Left colon (tissue), 2 donors: ENCODE measurements at places on chromosomes 1 and 21. TPM values are rescaled to one million over a fixed set of nuclear protein-coding genes. Genes with fewer than 3 reads are reported as not detected.

DNA sequence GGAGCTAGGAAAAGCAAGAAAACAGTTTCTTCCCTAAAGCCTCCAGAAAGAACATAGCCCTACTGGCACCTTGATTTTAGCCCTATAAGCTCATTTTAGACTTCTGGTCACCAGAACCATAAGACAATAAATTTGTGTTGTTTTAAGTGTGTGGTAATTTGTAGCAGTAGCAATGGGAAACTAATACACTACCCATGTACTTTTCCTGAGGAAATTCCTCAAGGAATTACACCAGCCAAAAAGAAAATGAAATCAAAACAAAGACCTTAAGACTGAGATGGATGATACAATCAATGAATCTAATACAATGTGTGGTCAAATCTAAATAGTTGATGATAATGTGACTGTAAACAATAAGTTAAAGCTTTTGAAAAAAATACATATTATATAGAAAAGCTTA lies 11.8 kb downstream of the VAMP4 start:
- no peak for DNase-seq

Gene FRRS1
- total RNA-seq = 22.9 TPM

Gene OPRD1
- total RNA-seq = 0.09 TPM

GRCh38 chr1:71031426-71031825 lies 16.2 kb downstream of the PTGER3 start:
- DNase-seq = no peak

GRCh38 chr1:183645531-183645930 lies 7.6 kb downstream of the APOBEC4 start:
- no peak for DNase-seq

- no peak for DNase-seq
Measured at GRCh38 chr1:97209381-97209957, 487.9 kb downstream of the PTBP2 start.

DNA sequence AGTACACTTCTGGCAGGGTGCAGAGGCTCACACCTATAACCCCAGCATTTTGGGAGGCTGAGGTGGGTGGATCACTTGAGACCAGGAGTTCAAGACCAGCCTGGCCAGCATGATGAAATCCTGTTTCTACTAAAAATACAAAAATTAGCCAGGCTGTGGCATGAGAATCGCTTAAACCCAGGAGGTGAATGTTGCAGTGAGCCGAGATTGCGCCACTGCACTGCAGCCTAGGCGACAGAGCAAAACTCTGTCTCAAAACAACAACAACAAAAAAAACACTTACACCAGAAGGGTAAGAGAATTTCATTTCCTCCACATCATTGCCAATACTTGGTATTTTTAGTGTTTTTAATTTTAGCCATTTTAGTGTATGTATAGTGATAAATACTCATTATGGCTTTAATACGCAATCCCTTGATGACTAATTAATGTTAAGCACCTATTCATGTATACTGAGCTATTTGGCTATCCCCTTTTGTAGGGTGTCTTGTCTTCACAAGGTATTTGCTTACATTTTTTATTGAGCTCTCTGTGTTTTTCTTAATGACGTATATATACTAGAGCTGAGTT lies 77.1 kb upstream of the TNR start:
- no peak for DNase-seq

DNA sequence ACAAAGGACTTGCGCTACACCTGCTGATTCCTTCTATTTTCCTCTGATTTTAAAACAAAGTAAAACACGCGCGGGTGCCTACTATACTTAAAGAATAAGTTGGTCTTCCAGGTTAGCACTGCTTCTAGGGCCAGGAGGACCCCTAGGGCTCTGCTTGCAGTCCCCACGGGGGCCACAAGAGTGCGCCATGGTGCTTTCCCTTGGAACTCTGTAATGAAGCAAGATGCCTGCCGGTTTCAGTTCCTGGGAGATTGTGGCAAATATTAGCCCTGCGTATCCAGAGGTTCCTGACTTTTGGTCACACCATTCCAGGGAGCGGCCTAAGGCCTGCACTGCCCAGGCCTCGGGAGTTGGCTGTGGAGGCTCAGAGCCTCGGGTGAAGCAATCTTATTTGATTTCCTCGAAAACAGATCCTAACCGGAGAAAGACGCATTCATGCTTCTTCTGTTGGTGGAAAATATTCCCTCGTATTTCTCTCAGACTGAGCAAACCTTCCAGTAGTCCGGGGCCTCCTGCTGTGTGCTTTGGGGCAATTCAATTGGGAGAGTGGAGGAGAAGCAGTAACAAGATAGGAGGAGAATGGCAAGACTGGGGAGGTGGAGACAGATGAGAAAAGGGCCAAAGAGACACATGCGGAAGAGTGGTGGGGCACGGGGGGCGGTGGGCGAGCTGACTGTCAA lies 25.3 kb downstream of the ADAM30 start:
- DNase-seq = peak; percentile 77

DNA sequence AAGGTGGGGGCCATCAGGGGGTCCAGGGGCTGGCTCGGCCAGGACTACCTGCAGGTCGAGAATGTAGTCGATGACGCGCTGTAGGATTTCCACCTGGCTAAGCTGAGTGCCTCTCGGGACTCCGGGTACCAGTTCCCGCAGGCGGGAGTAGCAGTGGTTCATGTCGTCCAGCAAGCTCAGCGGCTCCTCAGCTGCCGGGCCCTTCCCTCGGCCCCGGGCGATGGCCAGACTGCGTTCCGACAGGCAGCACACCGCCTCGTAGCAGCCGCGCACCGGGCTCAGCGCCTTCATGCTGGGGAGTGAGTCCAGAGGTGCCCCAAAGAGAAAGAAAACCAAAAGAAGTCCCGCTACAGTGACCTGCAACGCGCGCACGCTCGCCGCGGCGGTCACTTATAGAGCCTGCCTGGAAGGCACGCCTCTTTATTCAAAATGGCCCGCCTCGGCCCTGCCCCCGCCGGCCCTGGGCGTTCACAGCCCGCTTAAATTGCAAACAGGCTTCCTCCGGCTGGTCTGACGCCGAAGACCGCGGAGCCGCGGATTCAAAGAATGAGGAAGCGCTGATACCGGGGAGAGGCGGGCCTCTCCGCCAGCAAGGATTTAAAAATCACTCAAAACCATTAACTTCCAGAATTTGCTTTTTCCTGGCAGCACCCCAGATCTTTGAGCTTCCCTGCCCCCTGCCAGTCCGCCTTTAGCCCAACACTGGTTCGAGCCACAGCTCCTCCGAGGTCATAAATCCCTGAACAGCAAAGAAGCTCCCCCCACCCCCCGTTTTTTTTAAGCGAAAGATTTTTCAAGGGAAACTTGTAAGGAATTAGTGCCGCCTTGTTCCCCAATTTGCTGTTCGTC lies at the start of gene ID3:
ID3 (minus strand) TSS at position 366 of the 849 bp plus-strand sequence; CDS start at position 291, 75 bp downstream.
- peak; percentile 98 for DNase-seq

GRCh38 chr1:199336745-199337640 lies 690.5 kb upstream of the NR5A2 start:
- DNase-seq = no peak

Gene PLA2G2D
- not detected for total RNA-seq

Gene CRP
- not detected for total RNA-seq

DNA sequence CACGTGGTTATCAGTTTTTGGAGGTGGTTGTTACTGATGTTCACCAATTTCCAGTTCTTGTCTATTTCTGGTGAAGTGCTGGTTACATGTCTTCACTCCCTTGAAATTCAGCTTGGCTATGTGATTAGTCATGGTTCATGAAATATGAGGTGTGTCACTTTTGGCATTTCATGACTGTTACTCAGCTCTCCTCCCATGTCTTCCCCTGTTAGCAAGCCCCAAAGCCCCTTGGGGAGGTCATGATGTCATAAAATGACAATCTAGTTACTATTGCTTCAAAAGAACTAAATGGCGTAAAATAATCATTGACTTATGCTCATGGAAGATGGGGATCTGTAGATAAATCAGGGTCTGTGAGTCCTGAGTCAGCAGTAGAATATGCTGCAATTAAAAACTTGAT lies 425.1 kb downstream of the SETD4 start:
- no peak for DNase-seq

Gene OR2AK2
- not detected for total RNA-seq

DNA sequence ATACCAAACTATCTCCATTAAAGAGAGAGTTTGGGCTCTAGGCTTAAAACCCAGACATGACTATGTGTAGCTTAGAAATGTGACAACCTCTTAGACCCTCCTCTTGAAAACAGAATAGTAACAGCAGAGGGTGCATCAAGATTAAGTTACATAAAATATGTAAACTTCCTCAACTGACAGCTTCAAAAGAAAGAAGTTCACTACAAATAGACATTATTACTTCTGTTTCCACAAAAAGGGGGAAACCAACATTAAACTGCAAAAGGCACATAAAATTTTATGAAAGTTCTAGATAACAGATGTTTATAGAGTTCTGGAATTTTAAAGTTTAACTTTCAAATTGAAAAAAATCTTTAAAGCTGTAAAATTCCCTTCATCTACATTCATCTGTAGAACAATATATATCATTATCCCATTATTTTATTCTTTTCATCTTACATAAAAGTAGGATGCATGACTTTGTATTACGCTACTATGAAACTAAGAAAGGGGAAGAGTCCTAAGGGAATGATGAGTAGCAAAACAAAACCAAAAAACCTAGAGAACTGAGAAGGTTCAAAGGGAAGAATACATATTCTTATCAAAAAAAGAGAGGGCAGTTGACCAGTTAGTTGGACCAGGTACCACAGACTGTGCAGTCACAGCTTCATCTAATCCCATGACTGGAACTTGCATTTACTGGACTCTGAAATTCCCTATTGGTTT lies 177.0 kb downstream of the SIPA1L2 start:
- no peak for DNase-seq

Gene SZRD1
- total RNA-seq = 111 TPM

- no peak for DNase-seq
Measured at GRCh38 chr1:30353637-30354036, 369.7 kb downstream of the MATN1 start.

GRCh38 chr1:113669988-113670387 lies 89.3 kb downstream of the PHTF1 start:
- DNase-seq = no peak

- DNase-seq = peak; percentile 84
Measured at GRCh38 chr1:54581621-54582035, 33.6 kb downstream of the ACOT11 start.

- no peak for DNase-seq
Measured at GRCh38 chr1:36467700-36468455, 3.7 kb upstream of the MRPS15 start.

- DNase-seq = no peak
Measured at GRCh38 chr1:66262208-66262963, 271.6 kb upstream of the SGIP1 start.

Gene LDLRAD1
- not detected for total RNA-seq

- no peak for DNase-seq
Measured at GRCh38 chr1:223621312-223621734, 44.2 kb downstream of the CAPN8 start.

Gene KRTAP12-3
- total RNA-seq = not detected

- DNase-seq = no peak
Measured at GRCh38 chr1:201468501-201468843, 516 bp downstream of the PHLDA3 start.

GRCh38 chr1:244137276-244137675 lies 86.2 kb downstream of the ZBTB18 start:
- DNase-seq = no peak

GRCh38 chr1:204150702-204151551 lies 917 bp downstream of the ETNK2 start:
- DNase-seq = peak; percentile 11

GRCh38 chr1:236206548-236206947 lies 64.2 kb downstream of the GPR137B start:
- DNase-seq = no peak

GRCh38 chr1:42046761-42047507 lies 106.3 kb upstream of the GUCA2B start:
- no peak for DNase-seq

DNA sequence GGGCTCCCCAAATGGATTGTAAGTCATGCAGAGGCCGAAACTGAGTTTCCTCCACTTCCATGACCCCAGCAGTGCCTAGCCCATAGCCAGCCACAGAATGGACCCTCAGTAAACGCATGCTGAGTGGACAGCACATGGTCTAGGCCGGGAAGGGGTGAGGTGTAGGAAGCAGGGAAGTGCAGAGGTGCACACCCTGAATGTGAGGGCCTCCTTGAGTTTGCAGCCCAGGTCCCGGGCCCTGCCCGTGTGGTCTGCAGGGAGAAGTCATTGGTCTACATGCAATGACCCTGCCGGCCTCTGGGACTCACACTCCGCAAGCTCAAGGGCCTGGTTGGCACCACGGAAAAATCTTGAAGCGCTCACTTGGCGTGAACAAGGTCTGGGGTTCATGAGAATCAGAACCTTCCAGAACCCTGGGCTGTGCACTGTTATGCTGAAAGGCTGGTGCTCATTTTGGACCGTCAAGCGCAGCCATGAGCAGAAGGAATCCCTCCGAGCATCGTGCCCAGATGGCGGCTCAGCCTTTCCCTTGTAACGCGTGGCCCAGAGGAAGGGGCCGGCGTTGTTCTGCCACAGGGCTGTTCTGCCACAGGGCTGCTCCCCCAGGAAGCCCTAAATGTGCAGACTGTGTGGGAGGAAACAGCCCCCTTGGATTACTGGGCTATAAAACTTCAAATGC lies 66.4 kb downstream of the PSMG1 start:
- DNase-seq = no peak

Gene CFAP141
- total RNA-seq = not detected

DNA sequence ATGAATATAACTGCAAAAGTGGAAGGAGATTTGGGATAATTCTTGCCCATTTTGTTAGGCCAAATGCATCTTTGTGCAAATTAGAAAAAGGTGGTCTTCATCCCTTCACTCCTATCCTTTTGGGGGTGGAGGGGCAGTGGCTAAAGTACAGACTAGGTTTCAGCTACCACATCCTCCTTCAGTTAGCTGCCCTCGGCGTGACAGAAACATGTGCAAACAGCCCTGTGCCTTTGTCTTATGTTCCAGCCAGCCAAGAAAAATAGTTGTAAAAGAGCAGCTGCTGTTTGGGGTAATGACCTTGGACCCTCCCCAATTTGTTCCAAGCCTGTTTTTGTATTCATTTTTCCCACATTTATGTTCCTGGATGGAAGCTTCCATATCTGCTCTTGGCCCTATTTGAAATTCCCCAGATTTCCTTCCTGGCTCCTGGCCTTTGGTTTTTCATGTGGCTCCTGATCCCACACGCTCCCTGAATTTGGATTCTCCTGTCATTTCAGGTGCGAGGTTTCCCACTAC lies 8.3 kb upstream of the LGALS8 start:
- no peak for DNase-seq

DNA sequence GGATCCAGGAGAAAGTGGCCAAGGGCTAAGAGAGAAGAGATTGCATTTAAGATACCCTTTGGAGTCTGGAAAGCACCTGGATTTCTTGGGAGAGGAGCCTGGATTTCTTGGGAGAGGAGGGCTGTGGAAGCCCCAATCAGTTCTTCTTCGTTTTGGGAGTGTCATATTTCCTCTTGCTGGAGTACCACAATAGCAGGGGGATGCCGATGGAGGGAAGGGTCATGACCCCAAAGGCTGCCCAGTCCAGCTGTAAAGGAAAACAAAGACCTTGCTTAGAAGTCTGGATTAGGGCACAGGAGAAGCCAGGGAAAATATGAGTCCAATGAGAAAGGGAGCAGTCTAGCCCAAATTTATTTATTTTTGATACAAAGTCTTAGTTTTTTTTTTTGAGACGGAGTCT lies 11.3 kb downstream of the SSR2 start:
- no peak for DNase-seq
